ENCODE measurements at places on chromosomes 3 and 15. TPM values are rescaled to one million over a fixed set of nuclear protein-coding genes. Genes with fewer than 3 reads are reported as not detected.

The NOX5 gene
- 0.19 TPM for total RNA-seq

The CISH gene
- total RNA-seq: 56.2 TPM

- no peak for DNase-seq
These were observed 17.7 kb downstream of the ACVR2B start for GRCh38 chr3:38471260-38471857.

- no peak for DNase-seq
These were observed 398.0 kb downstream of the NAALADL2 start for GRCh38 chr3:175257123-175257522.

The KBTBD8 gene
- 1.8 TPM for total RNA-seq

The VIPR1 gene
- total RNA-seq: 2.4 TPM

DNA sequence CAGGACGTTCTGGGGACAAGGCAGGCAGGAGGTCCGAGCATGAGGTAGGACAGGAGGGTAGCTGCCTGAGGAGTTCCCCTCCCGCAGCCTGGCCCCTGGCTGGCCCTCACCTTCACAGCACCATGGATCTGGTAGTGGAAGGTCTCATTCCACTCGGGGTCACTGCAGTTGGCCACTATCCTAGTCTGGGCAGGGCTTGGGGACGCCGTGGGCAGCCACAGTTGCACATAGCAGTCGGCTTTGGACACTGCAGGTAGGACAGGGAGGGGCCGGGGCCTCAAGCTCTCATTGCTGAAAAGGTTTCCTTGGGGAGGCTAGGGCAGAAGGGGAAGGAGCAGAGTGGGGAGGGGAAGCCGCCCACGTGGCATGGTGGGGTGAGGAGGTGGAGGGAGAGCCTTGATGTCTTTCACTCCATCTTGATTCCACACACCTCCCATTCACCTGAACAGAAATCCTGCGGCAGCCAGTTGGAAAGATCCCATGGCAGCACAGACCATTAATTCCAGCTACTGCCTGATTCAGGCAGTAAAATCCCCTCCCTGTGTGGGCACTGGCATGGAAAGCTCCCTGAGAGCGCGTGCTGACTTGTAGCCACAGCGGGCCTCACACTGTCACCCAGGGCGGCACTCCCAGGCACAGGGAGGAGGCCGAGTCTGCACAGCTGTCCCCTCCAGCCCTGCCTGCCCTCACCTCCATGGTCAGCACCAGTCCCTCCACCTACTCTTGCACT lies 2.1 kb downstream of the PLA2G4F start:
- peak; percentile 65 for DNase-seq

DNA sequence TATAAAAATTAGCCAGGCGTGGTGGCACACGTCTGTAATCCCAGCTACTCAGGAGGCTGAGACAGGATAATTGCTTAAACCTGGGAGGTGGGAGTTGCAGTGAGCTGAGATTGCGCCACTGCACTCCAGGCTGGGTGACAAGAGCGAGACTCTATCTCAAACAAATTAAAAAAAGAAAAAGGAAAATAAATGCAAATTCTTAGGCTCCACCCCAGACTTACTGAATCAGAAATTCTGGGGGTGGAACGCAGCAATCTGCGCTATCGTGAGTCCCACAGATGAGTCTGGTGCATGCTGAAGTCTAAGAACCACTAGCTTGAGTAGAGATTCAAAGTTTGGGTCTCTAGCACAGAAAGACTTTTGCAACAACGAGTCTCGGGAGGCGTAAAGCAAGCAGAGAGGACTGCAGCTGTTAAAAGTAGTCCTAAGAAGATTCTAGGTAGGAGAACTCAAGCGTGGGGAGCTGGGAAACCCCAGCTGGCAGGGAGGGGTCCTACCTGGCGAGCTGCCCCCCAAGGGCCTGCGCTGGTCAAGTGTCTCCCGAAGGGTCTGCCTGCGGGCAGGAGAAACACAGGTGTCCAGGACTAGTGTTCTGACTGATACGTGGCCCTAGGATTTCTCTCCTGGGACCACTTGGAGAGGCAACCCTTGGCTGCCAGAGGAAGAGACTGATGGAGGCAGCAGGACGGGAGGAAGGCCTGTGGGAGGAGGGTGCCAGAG lies 21.9 kb downstream of the CEP19 start:
- DNase-seq: no peak

The CPN2 gene
- total RNA-seq: 0.16 TPM

The GPR149 gene
- total RNA-seq: not detected

GRCh38 chr3:36877930-36878685 lies 66.7 kb downstream of the TRANK1 start:
- no peak for DNase-seq

The PLSCR5 gene
- not detected for total RNA-seq

The ALAS1 gene
- total RNA-seq: 134 TPM

GRCh38 chr3:43198301-43198700 lies 88.0 kb upstream of the SNRK start:
- DNase-seq: no peak

- no peak for DNase-seq
These were observed 303.4 kb upstream of the ROPN1 start for GRCh38 chr3:124295362-124295761.

- no peak for DNase-seq
These were observed 176.1 kb downstream of the MINAR1 start for GRCh38 chr15:79608066-79608864.
